ENCODE measurements at places on chromosomes 7 and 10. TPM values are rescaled to one million over a fixed set of nuclear protein-coding genes. Genes with fewer than 3 reads are reported as not detected.

GRCh38 chr10:117551330-117552155, 9.0 kb downstream of the EMX2 start:
- H3K4me1 ChIP-seq: no peaks in the 10 kb centered on the region
- H3K27me3 ChIP-seq: peaks cover 57% of the 10 kb centered on the region
- H3K4me3 ChIP-seq: no peak overlapping the region
- no peaks in the 10 kb centered on the region for H3K36me3 ChIP-seq

The MMRN2 gene
- total RNA-seq: 1.0 TPM

DNA sequence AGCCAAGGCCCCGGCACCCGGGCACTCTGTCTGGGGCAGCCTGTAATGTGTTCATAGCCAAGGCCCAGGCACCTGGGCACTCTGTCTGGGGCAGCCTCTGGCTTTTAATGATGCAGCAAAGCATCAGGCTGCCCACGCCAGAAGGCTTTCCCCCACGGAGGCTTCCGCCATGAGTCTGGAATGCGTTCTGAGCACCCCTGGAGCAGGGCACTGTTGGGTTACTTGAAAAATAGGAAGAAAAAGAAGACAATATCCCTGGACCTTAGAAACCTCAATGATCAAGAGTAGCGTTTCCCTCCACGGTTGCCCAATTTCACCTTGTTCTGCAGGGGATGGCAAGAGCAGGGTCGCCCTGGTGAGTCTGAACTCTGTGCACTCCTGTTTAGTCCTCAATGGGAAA, 565.0 kb downstream of the PTPRN2 start:
- H3K27me3 ChIP-seq: no peaks in the 10 kb centered on the region
- H3K4me3 ChIP-seq: no peak overlapping the region
- H3K36me3 ChIP-seq: no peaks in the 10 kb centered on the region
- no peak overlapping the region for H3K27ac ChIP-seq

DNA sequence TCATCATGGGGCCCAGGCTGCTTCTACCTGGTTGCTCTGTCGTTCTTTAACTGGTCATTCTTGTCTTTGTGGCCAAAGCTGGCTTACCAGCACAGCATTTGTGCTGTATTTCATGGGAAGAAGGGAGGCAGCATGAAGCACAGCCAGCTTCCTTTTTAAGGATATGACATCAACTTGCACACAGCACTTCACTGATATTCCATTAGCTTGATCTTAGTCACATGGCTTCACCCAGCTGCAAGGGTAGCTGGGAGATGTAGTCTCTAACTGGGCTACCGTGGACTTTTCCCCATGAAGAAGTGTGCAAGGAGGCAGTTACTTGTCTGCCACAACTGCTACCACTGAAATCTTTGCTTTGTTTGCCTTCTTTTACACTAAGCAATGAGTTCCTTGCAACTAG, 525.2 kb downstream of the LRMDA start:
- H3K27me3 ChIP-seq: 0 out of 2 replicates have a peak, but pooled peaks cover 5% of the 10 kb centered on the region
- no peak overlapping the region for H3K4me3 ChIP-seq
- H3K36me3 ChIP-seq: no peaks in the 10 kb centered on the region
- H3K27ac ChIP-seq: no peak overlapping the region
- H3K4me1 ChIP-seq: no peaks in the 10 kb centered on the region
- no peak for DNase-seq

All from Panc1 (cell line).